Astrocyte of the spinal cord (primary cell): ENCODE measurements at places on chromosomes 4 and X.
A peak's percentile ranks its signal among the peaks of the same experiment; 100 is the strongest.

- DNase-seq: peak; percentile 22
Measured at GRCh38 chr4:80070880-80071603, 2.0 kb downstream of the ANTXR2 start.

DNA sequence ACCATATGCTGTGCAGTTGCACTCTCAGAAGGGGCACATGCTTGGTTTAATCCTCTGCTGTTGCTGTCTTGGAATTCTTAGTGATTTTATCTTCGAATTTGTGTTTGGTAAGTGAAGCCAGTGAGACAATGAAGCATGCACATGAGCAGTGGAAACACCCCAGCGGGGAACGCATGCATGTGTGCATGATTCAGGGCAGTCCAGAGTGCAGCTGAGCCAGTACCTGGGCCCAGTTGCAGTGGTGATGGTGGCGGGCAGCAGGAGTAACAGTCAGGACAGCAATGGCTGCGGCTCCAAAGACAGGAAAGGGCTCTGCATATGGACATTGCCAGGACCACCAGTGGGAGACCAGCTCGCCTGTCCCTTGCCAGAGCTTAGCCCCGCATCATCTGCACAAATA is 14.3 kb upstream of the TMEM165 start:
- no peak for DNase-seq

- no peak for DNase-seq
Measured at GRCh38 chr4:184503869-184504300, 29.5 kb upstream of the IRF2 start.

DNA sequence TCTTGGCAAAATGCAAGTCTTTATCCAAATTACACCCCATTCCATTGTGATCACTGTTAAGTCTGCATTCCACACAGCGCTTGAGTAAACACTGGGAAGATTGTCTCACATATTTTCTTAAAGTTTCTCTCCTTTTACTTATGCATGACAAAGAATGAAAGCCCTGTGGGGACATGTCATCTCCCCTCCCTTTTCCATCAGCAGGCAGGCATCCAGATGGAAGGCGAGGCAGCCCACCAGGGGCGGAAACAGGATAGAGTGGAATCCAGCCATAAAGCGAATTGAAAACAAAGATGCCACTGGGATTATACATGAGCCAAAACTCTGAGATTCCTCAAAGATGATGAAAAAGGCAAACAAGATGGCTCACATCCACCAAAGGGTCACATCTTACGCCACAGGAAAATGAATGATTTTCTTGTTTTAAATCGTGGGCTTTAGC is 78.2 kb downstream of the AFAP1 start:
- peak; percentile 96 for DNase-seq

GRCh38 chr4:23934223-23934622 is 44.4 kb upstream of the PPARGC1A start:
- DNase-seq: no peak

- DNase-seq: peak; percentile 62
Measured at GRCh38 chrX:133258481-133258880, 40.3 kb upstream of the TFDP3 start.

- no peak for DNase-seq
Measured at GRCh38 chr4:32864713-32865351, 2144.7 kb downstream of the PCDH7 start.

DNA sequence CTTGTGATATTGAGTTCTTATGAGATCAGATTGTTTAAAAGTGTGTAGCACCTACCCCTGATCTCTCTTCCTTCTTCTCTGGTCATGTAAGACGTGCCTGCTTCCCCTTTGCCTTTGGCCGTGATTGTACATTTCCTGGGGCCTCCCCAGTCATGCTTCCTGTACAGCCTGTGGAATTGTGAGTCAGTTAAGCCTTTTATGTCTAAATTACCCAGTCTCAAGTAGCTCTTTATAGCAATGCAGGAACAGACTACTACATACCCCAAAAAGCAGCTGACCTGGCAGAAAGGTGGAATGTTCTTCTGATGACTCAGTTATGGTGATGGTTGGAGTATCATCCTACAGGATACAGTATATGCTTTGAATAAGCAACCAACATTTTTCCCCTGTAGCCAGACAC is 11.4 kb upstream of the MCUB start:
- peak; percentile 88 for DNase-seq

DNA sequence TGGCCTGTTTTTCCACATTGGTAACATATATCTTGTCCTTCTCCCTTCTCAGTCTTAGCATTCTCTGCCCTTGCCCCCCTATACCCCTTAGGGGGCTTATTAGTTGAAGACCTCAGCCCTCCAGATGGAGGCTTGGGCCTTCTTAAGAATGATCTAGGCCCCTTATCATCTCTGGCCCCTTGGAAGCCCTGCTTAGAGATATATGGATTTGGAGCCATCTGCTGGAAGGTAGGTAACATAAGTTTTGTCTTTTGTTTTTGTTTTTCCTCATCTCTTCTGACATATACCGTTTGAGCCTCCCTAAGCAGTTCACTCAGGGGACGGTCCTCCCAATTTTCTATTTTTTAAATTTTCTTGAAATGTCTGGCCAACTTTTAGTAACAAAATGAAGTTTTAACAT is 48.3 kb upstream of the NAP1L2 start:
- no peak for DNase-seq

- DNase-seq: no peak
Measured at GRCh38 chr4:608236-608635, 17.1 kb upstream of the PDE6B start.

- peak; percentile 72 for DNase-seq
Measured at GRCh38 chr4:26410385-26411293, 79.6 kb downstream of the CCKAR start.

GRCh38 chr4:39442998-39443397 is 15.7 kb downstream of the RPL9 start:
- no peak for DNase-seq

GRCh38 chrX:106300656-106301055 is 132.6 kb downstream of the PWWP3B start:
- no peak for DNase-seq

DNA sequence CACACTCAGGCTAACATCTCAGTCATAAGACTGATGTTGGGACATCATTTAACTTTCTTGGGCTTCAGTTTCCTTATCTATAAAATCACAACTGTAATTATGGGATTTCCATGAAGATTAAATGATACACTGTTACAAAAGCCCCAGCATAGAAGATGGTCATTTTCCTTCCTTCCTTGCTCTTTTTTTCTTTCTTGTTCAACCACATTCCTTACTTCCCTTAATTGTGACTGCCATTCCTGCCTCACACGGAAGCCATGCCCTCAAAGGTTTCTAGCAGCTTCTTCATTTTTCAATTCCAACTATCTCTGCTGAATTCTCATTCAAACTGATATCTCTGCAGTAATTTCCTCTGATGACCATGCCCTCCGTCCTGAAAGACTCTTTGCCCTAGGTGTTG is 311.8 kb downstream of the PPP3CA start:
- no peak for DNase-seq

DNA sequence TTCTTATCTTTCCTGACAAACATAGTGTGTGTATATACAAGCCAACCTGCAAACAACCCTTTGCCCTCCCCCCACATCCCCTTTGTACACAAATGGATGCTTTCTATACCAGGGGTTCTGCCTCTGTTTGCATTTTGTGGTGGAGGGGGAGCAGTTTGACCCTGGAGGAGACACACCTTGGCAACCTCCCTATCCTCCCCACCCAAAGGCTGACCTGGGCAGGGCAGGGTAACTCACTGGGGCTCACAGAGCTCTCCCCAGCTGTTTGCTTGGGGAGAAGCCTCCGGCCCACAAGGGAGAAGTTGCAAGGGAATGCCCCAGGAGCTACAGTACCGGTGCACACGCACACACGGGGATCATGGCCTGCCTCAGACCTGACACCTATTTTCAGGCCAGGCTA is 372.6 kb downstream of the BCOR start:
- no peak for DNase-seq

GRCh38 chrX:155871934-155872333 is 9.2 kb upstream of the VAMP7 start:
- DNase-seq: no peak

DNA sequence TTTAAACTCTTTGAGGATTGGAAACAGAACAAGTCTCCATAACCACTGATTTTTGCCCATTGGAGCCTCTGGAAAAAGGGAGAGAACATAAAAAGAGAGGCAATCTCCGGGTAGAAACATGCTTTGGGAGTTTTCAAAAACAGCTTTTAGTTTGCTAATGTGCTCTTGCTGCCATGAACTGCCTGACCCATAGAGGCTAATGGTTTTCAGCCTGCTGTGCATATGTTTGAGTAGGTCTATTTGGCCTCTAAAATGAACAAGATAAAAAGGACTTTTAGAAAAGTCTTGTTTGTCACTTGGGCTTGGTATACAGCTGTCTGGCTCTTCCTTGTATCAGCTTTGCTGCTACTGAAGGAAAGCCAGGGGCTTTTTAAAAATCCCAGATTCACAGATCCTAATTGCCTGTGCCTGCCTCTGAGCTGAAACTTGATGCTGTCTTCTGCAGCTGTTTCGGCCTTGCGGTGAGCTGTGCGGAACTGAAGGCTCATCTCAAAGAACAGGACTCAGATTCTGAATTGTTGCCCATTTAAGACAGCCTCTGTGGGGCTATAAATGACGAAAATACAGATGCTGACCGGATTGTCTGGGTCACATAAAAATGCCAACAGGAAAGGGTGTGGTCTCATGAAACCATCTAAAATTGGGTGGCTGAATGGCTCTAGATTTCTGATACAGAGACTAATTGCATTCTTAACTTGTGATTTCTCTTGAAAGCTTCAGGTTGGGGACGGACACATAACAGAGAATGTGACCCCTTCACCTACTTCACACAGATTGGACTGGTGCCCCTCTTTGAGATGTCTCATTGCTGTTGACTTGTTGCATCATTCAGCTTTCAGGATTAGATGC is 18.4 kb upstream of the ZNF41 start:
- DNase-seq: peak; percentile 72

- no peak for DNase-seq
Measured at GRCh38 chrX:103212749-103213457, 2.0 kb upstream of the BEX4 start.

DNA sequence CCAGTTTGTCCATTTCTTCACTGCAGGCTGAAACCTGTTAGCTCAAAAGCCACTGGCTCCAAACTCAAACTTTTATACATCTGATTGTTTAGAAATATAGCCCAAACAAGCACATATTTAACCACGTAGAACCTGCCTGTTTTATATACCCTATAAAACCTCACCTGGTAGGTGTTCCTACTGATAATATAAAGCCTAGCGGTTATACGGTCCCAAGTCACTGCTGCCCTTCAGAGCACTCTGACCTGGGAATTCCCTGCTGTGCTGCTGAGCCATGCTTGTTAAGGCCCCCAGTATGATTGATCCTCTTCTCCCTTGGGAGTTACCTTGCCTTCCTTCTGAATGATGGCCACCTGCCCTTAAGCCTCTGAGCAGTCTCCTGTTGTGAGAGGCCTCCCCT is 432.8 kb upstream of the LCORL start:
- no peak for DNase-seq
